ENCODE measurements at places on chromosomes 16 and 17. TPM values are rescaled to one million over a fixed set of nuclear protein-coding genes. Genes with fewer than 3 reads are reported as not detected.
A peak's percentile ranks its signal among the peaks of the same experiment; 100 is the strongest.

GRCh38 chr17:44362949-44363612, 572 bp downstream of the FAM171A2 start:
- no peaks in the 10 kb centered on the region for H3K4me1 ChIP-seq
- peak overlapping the region; percentile 19 for H3K27ac ChIP-seq
- no peak for DNase-seq
- no peaks in the 10 kb centered on the region for H3K27me3 ChIP-seq
- no peaks in the 10 kb centered on the region for H3K36me3 ChIP-seq

Gene CD300LG
- total RNA-seq: 33.5 TPM

GRCh38 chr16:76653390-76654026, 376.3 kb downstream of the CNTNAP4 start:
- DNase-seq: no peak
- H3K27ac ChIP-seq: no peak overlapping the region
- H3K4me3 ChIP-seq: no peak overlapping the region
- H3K4me1 ChIP-seq: no peaks in the 10 kb centered on the region
- no peaks in the 10 kb centered on the region for H3K36me3 ChIP-seq
- H3K27me3 ChIP-seq: no peaks in the 10 kb centered on the region

Gene ACSM3
- total RNA-seq: 65.9 TPM

DNA sequence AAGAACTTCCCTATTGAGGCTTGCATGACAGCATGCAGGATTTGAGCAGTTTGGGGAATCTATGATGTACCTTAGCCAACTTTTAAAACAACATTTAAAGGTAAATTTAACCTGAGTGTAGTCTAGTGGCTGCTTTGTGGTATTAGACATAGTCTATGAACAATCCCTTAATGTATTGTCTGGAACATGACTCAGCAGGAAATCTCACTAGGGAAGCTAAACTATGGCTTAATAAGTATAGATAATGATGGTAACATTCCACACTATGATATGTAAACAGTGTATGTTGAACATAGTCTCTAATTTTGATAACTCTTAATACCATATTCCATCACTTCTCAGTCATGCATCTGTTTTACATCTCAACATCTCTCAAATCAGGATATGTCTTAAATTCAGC, 52.1 kb upstream of the SLC12A3 start:
- H3K27ac ChIP-seq: no peak overlapping the region
- no peak for DNase-seq
- no peaks in the 10 kb centered on the region for H3K36me3 ChIP-seq
- H3K4me1 ChIP-seq: no peaks in the 10 kb centered on the region

GRCh38 chr17:37726248-37726647, 18.6 kb downstream of the HNF1B start:
- no peaks in the 10 kb centered on the region for H3K4me1 ChIP-seq
- no peaks in the 10 kb centered on the region for H3K27me3 ChIP-seq
- H3K4me3 ChIP-seq: no peak overlapping the region

DNA sequence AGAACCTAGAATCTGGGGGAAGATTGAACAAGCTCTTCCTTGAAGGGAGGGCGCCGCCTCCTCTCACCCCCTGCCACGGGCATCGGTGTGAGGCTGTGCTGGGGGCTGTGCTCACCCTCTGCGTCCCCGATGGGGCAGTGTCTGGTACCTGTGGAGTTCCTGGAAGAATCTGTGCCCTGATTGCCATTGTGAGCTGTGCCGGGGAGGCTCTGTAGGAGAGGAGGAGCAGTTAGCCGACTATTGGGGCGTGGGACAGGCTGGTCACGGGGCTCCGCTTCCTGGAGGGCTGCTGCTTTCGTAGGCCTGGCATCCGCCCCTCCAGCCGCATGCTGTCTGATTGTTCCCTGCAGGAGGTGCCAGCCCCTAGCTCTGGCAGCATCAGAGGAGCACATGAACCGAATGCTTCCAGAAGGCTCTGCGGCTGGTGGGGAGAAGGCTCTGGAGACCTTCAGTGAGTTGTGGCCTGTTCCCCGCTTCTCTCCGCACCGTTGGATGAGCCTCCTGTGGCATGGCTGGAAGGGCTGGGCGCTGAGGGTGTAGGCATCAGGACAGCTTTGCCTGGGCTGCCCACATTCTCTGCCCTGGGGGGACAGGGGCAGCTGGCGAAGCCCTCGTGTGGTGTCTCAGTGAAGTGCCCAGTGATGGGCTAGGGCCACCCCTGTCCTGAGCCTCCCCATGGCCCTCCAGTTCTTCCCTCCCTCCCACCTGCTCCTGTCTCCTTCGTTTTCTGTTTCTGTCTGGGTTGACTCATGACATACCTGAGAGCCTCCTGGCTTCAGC, 86.9 kb downstream of the SEC14L1 start:
- no peaks in the 10 kb centered on the region for H3K27me3 ChIP-seq
- no peak overlapping the region for H3K27ac ChIP-seq
- no peak for DNase-seq
- no peak overlapping the region for H3K4me3 ChIP-seq

GRCh38 chr16:66953462-66954096, 7.5 kb upstream of the CES3 start:
- no peak for DNase-seq
- H3K4me1 ChIP-seq: no peaks in the 10 kb centered on the region
- H3K27ac ChIP-seq: no peak overlapping the region
- H3K27me3 ChIP-seq: no peaks in the 10 kb centered on the region

GRCh38 chr17:8922928-8923327, 42.6 kb downstream of the PIK3R5 start:
- DNase-seq: no peak
- no peaks in the 10 kb centered on the region for H3K4me1 ChIP-seq
- no peaks in the 10 kb centered on the region for H3K36me3 ChIP-seq
- no peaks in the 10 kb centered on the region for H3K27me3 ChIP-seq

Gene POLR2A
- 217 TPM for total RNA-seq
